ENCODE measurements at places on chromosomes 1 and 21. TPM values are rescaled to one million over a fixed set of nuclear protein-coding genes. Genes with fewer than 3 reads are reported as not detected.

SFN gene
- total RNA-seq = 0.26 TPM

DNA sequence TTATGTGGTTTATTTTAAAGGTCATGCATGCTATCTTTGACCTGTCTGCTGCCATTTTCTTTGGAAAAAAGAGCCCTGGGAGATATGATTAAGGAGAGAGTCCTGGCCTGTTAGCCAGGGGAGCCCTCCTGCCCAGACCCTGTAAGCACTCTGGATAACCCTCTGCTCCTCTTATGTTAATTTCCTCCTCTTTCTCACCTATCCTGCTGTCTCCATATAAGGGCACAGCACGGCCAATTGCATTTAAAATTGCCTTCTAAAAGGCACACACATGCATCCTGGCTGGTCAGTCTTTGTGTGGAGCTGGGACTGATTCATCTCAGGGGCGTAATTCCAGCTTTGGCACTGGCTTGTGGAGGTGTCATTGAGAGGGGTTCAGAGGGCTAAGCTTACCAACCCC is 158.9 kb downstream of the ST6GALNAC5 start:
- DNase-seq = no peak

- DNase-seq = peak; percentile 97
Observed at GRCh38 chr21:31559368-31560119, 99.9 kb upstream of the SOD1 start.

PRMT6 gene
- total RNA-seq = 6.7 TPM

CD164L2 gene
- not detected for total RNA-seq

GRCh38 chr1:158506369-158506987 is 34.5 kb downstream of the OR10R2 start:
- DNase-seq = peak; percentile 61

CCDC24 gene
- 0.91 TPM for total RNA-seq

- no peak for DNase-seq
Observed at GRCh38 chr1:3365523-3366125, 88.8 kb upstream of the ARHGEF16 start.

DNA sequence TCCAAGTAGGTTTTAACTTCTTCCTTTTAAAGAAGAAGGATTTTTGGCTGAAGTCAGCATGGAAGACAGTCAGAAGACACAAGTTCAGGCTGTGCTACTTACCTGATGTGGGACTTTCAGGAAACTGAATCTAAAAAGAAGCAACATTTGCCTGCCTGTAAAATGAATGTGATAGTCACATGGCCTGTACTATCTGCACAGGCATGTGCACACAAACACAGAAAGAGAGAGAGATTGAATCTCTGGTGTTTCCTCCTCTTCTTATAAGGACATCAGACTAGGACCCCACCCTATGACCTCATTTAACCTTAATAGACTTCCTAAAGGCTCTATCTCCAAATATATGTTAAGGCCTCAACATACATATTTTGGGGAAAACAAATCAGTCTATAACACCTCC is 542.9 kb downstream of the PLPP3 start:
- no peak for DNase-seq

DNA sequence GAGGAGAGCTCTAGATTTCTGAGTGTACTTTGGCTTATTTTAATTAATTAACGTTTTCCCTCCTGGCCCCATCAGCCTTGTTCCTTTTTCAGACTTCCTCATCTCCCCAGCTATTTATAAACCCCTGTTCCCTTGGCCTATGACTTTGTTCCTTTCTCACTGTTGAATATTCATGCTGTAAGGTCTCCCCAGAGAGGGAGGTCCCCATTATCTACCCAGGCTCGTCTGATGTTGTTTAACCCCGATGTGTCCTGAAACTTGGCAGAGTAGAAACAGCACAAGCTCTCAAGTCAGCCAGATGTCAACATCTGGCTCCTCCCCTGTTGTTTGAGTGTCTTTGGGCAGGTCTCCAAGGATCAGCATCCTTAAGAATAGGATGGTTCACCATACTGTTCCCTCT is 153.6 kb downstream of the HIVEP3 start:
- DNase-seq = no peak

BARHL2 gene
- total RNA-seq = not detected

DNA sequence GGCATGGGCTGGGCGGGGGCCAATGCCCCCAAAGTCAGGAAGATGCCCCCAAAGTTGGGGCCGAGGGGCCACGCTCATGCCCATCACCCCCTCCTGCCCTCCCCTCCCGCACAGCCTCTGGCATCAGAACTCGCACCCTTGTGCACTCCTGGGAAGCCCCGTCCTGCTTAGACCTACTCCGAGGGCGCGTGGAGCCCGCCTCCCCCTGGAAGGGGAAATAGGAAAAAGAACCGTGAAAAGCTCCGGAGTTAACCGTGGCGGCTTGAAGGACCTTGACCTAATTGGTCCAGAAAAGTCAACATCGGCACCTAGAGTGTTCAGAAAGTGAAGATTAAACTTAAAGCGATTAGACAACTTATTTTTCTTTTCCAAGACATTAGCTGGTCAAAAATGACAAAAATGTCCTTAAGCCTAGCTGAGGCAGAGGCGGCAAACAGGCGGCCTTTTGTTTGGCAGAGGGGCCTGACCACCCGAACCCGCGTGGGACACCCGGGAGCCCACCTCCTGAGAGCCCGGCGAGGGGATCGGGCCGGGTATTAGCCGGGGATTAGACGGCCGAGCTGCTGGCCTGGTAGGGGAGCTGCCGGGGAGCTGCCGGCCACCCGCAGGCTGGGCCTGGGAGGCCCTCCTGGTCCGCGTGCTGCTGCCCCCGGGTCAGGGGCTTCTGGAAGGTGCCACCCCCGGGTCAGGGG is 65.5 kb downstream of the PRDM16 start:
- DNase-seq = no peak

Measured in activated naive CD4-positive, alpha-beta T cell treated with anti-CD3 and anti-CD28 coated beads for 36 hours (primary cell).